ENCODE measurements at places on chromosomes 5 and 9.

DNA sequence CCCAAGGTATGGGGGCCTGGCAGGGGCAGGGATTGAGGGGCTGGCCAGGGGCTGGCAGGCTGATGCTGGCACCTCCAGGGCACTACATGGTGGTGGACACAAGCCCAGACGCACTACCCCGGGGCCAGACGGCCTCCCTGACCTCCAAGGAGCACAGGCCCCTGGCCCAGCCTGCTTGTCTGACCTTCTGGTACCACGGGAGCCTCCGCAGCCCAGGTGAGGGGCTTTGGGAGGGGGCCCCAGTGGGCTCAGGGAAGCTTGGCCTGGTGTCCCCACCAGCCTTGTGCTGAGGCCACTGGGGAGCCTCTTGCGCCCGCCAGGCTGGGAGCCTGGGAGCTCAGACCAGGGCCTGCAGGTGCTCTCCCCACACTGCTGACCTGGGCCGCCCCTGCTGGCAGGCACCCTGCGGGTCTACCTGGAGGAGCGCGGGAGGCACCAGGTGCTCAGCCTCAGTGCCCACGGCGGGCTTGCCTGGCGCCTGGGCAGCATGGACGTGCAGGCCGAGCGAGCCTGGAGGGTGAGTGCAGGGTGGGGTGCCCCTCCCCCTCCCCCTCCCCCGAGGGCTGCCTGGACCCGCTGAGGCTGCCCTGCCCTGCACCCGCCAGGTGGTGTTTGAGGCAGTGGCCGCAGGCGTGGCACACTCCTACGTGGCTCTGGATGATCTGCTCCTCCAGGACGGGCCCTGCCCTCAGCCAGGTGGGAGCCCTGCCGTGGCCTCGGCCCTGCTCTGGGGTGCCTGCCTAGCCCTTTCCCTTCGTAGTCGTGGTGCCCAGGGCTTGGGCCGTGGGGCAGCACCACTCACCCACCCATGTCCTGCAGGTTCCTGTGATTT is 5.7 kb downstream of the MAMDC4 start:
- no peaks in the 10 kb centered on the region for H3K27me3 ChIP-seq
- no peak overlapping the region for H3K27ac ChIP-seq
- H3K36me3 ChIP-seq: peaks cover 10% of the 10 kb centered on the region
- H3K4me1 ChIP-seq: no peaks in the 10 kb centered on the region

DNA sequence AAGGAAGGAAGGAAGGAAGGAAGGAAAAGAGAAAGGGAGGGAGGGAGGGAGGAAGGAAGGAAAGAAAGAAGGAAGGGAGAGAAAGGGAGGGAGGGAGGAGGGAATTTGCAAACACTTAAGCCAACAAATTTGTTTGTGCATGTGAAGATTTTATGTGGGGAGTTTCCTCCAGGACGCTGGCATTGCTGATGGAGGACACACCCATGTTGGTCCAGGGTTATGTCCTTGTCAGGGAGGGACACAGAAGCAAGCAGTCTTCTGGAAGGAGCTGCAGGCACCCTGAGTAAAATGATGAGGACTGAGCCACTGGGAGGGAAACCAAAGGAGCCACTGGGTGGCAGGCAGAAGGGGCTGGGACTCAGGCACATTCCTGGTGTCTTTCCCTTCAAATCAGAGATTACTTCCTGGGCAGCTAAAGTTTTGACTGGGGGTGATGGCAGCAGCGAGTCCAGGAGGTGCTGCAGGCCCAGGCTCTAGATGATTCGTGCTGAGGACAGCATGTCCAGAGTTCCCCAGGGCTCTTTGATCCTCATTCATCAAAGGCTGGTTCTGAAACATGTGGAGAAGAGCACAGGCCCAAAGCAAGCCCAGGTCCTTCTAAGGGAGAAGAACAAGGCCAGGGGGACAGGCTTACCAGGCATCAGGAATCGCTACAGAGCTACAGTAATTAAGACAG is 109.2 kb downstream of the PAX5 start:
- peak overlapping the region; percentile 25 for H3K27ac ChIP-seq
- no peak for DNase-seq
- H3K4me3 ChIP-seq: no peak overlapping the region

GRCh38 chr5:16487456-16487855 is 21.9 kb upstream of the ZNF622 start:
- no peaks in the 10 kb centered on the region for H3K36me3 ChIP-seq
- no peaks in the 10 kb centered on the region for H3K27me3 ChIP-seq
- peaks cover 30% of the 10 kb centered on the region for H3K4me1 ChIP-seq
- DNase-seq: no peak
- H3K4me3 ChIP-seq: no peak overlapping the region

GRCh38 chr9:126487856-126488255 is 125.9 kb upstream of the LMX1B start:
- no peak overlapping the region for H3K27ac ChIP-seq
- H3K4me1 ChIP-seq: no peaks in the 10 kb centered on the region
- no peaks in the 10 kb centered on the region for H3K27me3 ChIP-seq
- no peak overlapping the region for H3K4me3 ChIP-seq
- no peaks in the 10 kb centered on the region for H3K36me3 ChIP-seq

- no peaks in the 10 kb centered on the region for H3K27me3 ChIP-seq
- H3K4me1 ChIP-seq: peaks cover 4% of the 10 kb centered on the region
- no peaks in the 10 kb centered on the region for H3K36me3 ChIP-seq
These were observed 33.8 kb upstream of the LECT2 start for GRCh38 chr5:135988546-135988945.

DNA sequence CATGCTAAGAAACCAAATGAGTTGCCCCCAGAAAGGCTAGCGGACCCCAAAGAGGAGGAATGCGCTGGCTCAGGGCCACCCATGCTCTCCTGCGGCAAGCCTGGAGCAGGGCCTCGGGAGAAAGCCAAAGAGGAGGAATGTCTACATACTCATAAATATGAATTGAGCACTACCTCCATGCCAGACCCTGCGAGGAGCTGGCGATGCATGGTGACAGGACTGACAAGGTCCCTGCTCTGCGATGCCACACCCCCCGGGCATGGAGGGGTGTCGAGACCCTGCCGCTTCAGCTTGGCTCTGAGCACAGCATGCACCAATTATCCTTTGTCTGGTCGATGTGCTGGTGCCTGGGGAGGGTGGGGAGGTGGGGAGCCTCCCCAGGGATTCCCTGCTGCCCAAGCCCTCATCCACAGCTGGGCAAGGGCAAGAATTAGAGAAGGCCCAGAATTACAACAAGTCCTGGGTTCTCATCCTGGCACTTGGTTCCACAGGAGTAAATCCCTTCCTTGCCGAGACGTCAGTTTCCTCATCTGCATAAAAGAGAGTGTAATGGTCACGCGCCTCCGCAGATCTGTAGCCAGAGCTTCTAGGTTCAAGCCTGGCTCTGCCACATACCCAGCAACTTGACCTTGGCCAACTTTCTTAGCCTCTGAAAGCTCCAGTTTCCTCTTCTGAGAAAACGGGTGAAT is 74.4 kb downstream of the FAM114A2 start:
- DNase-seq: no peak
- H3K4me3 ChIP-seq: no peak overlapping the region
- no peaks in the 10 kb centered on the region for H3K27me3 ChIP-seq
- H3K4me1 ChIP-seq: no peaks in the 10 kb centered on the region
- no peaks in the 10 kb centered on the region for H3K36me3 ChIP-seq

Data from RWPE2 (cell line).